ENCODE measurements at places on chromosomes 6 and 20.

DNA sequence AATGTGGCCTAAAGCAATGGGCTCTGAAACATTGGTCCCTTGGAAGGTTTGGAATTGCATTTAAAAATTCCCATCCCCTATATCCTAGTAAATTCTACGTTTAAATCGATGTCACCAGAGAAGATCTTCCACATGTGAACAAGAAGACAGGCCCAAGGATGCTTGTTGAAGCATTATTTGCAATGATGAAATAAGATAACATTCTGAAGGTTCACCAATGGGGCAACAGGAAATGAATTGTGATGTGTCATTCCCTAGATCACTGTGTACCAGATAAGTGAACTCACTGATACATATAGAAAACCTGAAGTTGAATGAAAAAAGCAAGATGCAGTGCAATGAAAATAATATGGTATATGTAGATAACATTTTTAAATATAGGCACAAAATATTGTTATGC is 464.3 kb upstream of the BTBD3 start:
- no peak for DNase-seq

DNA sequence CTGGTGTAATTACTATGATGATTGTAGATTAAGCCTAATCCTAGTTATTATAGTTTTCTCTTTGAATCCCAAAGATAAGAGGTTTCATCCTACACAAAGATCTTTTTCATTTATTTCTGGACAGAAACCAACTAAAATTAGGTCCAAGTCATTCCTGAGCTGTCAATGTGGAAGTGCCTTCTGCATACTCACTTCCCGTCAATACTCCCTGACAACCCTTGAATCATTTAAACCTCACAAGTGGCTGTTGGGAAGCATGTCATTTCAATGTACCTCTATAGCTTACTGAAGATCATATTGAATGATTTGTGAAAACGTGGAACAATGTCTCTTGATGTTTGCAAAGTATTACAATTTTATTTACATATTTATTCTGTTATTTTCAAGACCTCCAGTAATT is 274.1 kb downstream of the HACE1 start:
- no peak for DNase-seq

DNA sequence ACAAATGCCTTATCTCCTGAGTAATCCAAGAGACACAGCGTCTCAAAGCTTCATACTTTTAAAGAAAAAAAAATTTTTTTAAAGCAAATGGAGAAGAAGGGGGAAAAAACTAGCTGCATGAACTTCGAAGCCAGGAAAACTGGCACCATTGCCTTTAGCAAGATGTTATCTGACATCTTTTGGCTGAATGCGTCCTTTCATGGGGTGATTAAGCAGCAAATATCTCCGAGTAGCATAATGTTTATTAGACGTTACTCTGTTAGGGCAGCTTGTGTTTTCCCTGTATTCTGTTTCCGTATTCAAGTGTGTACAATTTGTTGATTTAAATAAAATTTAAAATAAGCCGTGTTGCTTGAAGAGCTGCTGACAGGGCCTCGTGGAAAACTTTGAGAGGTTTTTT is 76.5 kb upstream of the TSHZ2 start:
- no peak for DNase-seq

DNA sequence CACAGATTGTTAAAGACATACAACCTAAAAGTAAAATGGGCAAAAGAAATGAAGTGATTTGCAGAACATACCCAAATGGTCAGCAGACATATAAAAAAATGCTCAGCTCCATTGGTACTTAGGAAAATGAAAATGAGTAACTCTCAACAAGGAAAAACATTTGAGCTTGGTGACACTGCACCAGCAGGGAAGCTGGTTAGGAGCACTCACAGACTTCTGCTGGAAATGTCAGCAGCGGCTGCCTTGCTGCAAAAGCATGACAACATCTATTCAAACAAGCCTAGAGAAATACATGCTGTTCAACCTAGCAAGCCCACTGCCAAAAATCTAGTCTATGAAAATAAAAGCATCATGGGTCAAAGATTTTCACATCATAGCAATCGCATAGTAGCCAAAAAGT is 99.0 kb upstream of the FOXQ1 start:
- DNase-seq, result no peak

GRCh38 chr6:150410906-150411305 is 42.1 kb downstream of the IYD start:
- DNase-seq, result no peak

- DNase-seq, result no peak
These were observed 112.1 kb upstream of the BCLAF1 start for GRCh38 chr6:136401749-136402148.

GRCh38 chr6:118223316-118223715 is 316.3 kb downstream of the SLC35F1 start:
- DNase-seq, result no peak

- DNase-seq, result no peak
These were observed 42.6 kb downstream of the KIAA1755 start for GRCh38 chr20:38217791-38218565.

GRCh38 chr6:62284725-62285124 is 1.3 kb downstream of the KHDRBS2 start:
- no peak for DNase-seq

DNA sequence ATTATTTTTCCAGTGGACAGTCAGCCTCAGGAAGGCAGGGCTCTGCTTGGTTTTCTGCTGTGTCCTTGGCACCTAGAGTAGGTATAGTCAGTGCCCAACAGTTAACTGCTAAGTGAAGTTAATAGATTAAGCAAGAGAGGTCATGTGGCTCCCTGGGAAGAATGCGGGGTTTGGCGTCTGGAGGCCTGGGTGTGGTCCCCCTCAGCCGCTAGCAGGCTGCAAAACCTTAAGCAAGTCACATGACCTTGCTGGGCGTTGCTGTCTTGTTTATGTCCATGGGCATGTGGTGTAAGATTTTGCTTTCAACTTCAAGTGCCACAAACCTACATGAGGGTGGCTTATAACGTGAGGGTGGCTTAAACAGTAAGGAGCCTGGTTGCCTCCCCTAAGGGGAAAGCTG is 75.5 kb upstream of the SCP2D1 start:
- no peak for DNase-seq

- DNase-seq, result no peak
These were observed 145.3 kb upstream of the TCF21 start for GRCh38 chr6:133743621-133744020.

- no peak for DNase-seq
These were observed 20.1 kb downstream of the OPRM1 start for GRCh38 chr6:154058963-154059680.

DNA sequence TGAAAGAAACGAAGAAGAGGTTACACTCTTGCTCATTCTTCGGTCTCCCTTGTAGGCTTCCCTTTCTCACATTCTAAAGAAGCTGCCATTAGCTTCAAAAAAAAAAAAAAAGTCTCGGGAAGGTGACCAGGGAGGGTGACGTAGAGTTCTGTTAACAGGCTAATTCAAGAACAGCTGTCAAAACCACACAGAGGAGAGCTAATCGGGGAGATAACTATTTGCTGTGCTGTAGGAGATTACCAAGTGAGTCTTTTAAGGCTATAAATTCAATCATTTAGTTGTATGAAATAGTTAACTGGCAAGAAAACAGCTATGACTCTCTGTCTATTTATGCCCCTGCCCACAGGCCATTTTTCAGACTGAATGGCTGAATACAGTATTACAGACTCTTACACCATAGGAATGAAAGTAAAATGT is 256.8 kb downstream of the SYNE1 start:
- no peak for DNase-seq

DNA sequence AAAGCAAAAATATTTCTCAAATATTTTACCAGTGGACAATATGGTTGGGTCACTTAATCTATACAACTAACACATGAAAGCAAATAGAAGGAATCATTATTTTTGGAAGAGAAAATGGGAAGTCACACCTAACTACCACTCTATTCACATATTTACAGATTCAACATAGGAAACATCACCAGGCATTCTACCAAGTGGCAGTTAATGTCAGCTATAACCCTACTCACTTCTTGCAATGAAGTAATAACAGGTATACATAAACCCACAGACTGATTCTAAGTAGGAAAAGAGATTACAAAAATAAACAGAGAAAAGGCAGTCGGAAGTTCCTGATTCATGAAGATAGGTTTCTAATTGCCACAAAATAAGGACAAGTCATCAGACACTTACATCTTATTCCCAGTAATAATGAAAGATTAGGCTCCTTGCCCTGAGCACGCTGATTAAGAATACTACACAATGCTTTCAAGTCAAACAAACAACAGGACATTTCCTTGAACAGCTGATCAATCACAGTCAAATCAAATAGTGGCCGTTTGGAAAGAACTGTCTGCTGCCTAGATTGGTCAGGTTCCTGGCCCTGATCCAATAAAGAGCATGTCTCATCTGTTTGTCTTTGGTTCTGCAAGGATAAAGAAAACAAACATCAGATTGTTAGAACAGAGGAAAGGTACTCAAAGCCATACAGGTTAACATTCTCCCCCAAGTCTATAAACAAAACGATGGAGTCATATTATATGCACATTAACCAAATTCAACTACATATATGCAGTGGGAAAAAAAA is 79.2 kb upstream of the PLN start:
- no peak for DNase-seq

GRCh38 chr6:84804720-84805119 is 40.3 kb upstream of the TBX18 start:
- DNase-seq, result no peak

- DNase-seq, result no peak
These were observed 152.7 kb downstream of the EYA4 start for GRCh38 chr6:133393891-133394290.

- DNase-seq, result no peak
These were observed at the start of gene DNAH8 for GRCh38 chr6:38715016-38715689. Gene DNAH8, plus strand, starts transcription at chr6:38715311. Its CDS starts 7,499 bp downstream, at chr6:38722810.

DNA sequence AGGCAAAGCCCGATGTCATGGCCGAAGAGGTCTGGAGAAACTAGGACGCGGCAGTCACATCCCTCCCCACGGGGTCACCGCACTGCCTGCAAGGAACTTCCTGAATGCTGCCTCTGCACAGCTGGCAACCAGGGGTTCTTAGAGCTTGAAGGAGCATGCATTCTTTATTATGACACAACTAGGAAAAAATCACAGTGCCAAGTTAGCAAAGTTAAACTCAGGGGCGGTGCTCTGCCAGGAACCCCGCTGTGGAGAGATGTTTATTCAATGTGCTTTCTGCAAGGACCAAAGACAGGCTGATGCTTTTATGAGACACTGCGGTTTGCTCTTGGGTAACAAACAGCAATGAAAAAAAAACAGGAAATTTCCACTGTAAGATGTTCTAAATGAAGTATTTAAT is 287.3 kb upstream of the FOXQ1 start:
- no peak for DNase-seq

DNA sequence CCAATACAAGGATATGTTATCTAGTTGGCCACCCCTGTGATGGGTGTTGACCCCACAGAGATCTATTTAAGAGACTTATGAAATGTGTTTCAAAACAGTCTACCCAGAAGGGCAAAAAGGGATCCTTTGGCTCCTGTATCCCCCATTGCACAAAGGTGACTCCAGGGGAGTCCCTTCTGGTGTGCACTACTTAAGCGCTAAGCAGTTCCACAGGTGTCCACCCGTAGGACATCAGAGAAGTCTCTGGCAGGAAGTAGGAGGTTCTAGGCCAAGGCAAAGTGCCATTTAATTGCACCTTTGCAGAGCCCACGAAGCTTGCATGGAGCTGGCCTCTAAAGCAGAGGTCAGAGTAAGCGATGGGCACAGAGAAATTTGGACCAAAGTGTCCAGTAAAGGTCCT is 147.7 kb downstream of the MRPL14 start:
- DNase-seq, result no peak

- no peak for DNase-seq
These were observed 22.7 kb upstream of the FBXL4 start for GRCh38 chr6:98970469-98970868.

DNA sequence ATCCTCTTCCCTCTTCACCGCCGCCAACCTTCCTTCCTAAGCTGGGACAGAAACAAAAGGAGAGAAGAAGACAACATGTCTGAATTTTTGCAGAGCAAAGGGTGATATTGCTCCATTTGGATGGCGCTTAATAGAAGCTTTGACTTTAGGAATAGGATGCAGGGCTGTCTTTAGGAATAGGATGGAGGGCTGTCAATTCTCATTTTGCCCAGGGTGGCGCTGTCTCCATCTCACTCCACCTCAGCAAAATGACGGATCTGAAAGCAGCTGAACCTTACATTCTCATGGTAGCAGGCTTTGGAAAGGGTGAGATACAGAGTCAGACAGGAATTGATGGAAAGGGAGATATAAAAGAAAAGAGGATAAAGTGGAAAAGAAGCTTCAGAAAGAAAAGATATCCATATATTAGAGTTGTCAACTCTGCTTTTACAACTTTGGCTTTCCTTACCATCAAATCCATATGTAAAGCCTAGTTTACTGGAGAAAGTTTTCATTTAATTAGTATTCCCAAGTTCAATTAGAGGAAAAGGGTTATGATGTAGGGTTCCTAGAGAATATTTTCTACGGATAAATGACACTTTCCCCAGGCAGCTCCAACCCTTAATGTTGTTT is 2.4 kb downstream of the MTCL3 start:
- no peak for DNase-seq

GRCh38 chr6:170545405-170545804 is 7.7 kb downstream of the PSMB1 start:
- no peak for DNase-seq

DNA sequence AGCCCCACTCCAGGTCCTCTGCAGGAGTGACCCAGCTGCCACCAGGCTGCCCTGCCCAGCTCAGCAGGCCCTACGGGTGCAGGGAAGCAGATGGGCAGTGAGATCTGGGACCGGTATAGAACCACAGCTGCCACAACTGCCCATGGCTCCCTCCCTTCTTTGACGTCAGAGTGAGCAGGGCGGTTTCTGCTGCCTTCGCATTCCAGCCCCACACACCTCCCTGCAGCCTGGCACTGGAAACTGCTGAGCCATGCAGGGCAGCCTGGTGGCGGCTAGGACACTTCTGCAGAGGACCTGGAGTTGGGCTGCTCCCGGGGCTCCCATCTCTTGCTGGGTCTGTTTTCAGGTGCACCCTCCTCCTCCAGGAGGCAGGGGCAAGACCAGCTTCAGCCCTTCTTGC is 101.6 kb upstream of the CD93 start:
- no peak for DNase-seq

DNA sequence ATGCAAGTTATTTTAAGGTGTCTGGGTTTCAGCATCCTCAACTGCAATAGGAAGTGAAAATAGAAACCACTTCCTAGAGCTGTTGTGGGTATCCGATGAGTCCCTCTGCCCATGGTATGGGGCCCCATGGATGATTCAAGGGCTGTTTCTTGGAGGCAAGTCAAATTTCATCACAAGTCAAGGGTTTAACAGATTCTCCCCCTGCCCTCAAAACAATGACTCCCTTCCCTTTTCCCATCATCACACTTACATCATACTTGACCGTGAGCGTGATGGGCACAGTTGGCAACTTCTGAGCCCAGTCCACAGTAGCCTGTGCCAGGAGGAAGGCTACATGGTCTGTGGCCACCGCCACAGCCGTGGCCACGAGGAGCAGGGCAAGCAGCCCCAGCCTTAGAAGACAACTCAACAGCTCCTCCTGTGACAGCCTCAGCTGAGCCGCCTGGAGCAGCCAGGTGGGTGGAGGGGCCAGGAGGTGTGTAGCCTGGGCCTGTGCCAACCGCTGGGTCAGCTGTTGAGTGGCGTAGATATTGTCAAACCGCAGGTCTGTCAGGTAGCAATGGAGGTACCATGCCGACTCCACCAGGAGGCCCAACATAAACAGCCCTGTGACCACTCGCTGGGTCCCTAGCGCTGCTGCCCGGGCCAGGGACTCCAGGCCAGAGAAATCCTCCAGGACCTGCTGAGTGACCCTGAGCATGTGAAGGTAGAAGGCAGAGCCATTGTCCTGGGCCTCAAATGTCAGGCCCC is 5.2 kb downstream of the OCSTAMP start:
- DNase-seq, result no peak
